ENCODE measurements at places on chromosomes 12 and 14.

GRCh38 chr12:42407306-42407705, 81.3 kb downstream of the PPHLN1 start:
- DNase-seq, result no peak

GRCh38 chr14:95502381-95502950, 14.0 kb downstream of the SYNE3 start:
- no peak for DNase-seq

GRCh38 chr14:85695300-85695699, 165.4 kb downstream of the FLRT2 start:
- no peak for DNase-seq

- no peak for DNase-seq
Measured at GRCh38 chr14:32473464-32473855, 144.4 kb downstream of the AKAP6 start.

- DNase-seq, result no peak
Measured at GRCh38 chr14:75088153-75088552, 18.7 kb downstream of the ZC2HC1C start.

DNA sequence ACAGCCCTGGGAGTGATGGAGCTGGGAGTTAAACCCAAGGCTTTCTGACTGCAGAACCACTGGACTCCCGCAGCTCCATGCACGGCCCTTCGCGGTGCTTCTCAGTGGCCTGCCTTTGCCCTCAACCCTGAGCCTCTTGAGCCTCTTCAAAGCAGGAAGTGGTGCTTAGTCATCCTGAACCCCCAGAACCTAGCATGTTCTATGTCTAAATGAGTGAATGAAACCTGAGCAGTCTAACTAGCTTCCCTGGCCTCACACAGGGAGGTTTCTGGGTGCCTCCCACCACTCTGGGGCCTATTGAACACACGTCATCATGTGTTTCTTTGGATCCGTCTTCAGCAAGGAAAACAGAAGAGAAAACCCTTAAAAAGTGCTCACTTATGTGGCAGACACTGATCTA, 117.9 kb upstream of the SFSWAP start:
- peak; percentile 58 for DNase-seq

GRCh38 chr12:98559666-98560065, 33.8 kb upstream of the SLC25A3 start:
- DNase-seq, result no peak

- DNase-seq, result no peak
Measured at GRCh38 chr12:91622037-91622436, 439.4 kb upstream of the DCN start.

DNA sequence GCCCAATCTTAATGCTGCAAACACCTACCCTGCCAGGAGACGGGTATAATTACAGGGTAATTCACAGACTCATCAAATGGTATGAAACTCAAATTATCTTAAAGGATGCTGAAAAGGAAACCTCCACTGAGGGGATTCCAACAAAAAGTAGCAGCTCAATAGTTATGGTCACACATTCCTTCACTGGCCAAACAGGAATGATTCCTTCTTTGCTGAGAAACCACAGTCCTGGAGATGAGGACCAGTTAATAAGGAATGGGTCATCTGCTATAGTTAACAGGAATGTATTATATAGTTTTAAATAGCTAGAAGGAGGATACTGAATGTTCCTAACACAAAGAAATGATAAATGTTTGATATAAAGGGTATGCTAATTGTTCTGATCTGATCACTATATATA, 136.9 kb downstream of the STXBP6 start:
- no peak for DNase-seq

Data from activated CD4-positive, alpha-beta memory T cell treated with anti-CD3 and anti-CD28 coated beads, Interleukin-2, amount 10 ng/mL, durations not matched to agents 7 days and 5 days (primary cell).